ENCODE measurements at places on chromosomes 16 and 17. TPM values are rescaled to one million over a fixed set of nuclear protein-coding genes. Genes with fewer than 3 reads are reported as not detected.

GRCh38 chr16:37511-37910, 15.9 kb downstream of the POLR3K start:
- no peak for DNase-seq

DNA sequence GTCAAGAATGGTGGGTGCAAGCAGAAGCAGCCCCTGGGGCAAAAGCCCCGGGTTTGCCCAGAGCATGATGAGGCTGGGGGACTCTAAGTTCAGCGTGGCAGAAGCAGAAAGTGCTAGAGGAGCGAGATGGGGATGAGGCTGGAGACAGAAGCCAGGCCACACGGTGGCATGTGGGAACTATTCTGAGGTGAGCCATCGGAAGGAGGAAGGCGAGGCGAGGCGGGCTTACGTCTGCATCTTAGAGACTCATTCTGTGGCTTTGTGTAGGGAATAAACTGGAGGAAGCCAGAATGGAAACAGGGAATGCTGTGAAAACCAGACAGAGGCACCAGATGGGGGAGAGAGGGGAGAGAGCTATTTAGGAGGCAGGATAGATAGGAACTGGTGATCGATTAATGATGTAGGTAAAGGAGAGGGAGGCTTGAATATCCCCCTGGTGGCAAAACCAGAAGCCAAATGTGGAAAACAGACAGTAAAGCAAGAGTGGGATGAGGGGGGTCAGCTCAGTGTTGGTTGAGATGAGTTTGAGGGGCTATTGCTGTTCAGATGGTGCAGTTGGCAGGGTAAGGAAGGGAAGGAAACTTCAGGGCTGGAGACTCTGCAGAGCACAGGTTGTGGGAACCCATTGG, 3.1 kb upstream of the TNFSF13 start:
- DNase-seq = no peak

DNA sequence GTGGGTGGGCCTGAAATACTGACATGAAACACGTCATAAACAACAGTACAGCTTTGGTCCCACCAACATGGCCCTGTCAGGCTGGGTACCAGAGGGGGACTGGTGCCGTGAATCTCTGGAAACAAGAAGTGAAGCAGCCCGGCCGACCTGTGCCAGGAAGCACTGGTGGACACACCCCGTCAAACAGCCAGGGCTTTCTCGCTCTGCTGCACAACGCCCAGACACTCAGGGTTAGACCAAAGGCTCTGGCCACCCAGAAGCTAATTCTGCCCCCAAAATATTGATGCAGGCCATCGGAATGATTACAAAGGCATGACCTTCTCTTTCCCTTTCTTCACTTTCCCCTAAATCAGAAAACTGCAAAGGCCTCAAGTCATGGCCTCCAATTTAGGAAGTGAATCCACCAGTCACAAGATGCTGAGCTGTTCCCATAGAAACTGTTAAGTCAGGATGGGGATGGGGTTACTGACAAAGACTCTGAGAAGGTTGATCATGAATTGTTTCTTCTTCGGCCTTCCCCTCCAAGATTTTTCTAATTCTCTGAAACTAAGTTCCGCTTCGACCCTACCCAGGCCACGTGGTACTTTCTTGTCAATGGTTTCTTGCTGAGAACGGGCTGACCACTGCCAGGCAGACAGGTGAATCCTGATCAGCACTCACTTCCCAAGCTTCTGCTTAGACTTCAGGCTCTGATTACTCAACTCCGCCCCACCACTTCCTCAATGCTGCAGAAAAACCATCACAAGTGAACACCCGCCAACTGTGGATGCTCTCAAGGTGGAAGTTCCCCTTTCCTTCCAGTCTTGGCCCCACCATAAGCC, 6.7 kb downstream of the PITPNA start:
- no peak for DNase-seq

The RASD1 gene
- total RNA-seq = 6.3 TPM

The NACA2 gene
- not detected for total RNA-seq

The GJC1 gene
- 13.9 TPM for total RNA-seq
